Fibroblast of skin of abdomen (primary cell): ENCODE measurements at places on chromosomes 12 and 14.

DNA sequence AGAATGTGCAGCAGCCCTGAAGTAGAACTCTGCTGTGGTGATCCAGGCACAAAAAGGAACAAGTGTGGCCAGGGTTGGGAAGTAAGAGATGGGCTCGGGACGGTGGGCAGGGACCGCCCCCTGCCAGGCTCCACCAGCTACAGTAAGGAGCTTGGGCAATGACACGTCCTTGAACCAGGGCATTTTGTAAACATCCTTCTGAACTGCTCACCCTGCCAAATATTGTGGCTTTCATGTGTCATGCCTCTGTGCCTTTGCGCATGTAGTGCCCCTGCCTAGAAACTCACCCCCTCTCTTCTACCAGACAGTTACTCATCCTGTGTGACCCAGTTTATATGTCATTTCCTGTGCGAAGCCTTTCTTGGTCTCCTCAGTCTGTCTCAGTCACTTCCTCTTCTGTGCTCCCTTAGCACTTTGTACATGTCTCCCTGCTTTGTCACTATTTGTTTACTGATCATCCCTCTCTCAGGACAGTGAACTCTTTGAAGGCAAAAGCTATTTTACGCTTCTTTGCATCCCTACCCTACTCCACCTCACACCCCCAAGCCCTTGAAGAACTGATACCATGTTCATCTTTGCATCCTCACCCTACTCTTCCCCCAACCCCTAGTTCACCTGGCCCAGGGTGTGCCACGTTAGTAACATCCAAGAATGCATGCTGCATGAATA is 108.9 kb upstream of the PLEKHG7 start:
- peak; percentile 94 for DNase-seq

DNA sequence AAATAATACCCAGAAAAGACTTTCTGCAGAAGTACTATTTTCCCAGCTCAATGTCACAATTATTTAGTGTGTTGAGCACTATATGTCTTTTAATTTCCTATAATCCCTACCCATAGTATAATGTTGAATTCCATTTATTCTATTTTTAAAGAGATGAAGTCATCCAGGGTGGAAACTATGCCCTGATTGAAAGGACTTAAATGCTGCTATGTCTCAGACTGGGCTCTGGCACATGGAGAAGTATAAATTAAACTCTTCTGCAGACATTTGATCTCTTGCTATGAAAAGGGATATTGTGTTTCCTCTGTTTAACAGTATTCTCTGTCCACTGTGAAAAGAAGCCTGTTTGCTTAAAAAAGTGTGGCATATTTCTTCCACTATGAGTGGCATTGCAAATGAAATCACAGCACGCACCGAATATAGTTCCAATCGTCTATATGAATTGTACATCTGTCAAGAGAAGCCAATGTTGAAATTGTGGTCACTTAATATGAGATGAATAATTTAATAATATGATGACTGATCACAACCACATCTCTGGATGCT is 192.3 kb downstream of the BCAT1 start:
- DNase-seq = no peak

- peak; percentile 56 for DNase-seq
These were observed 682 bp downstream of the CREBL2 start for GRCh38 chr12:12612358-12612757.

GRCh38 chr12:58443273-58443980 is 476.9 kb downstream of the LRIG3 start:
- DNase-seq = peak; percentile 21

- no peak for DNase-seq
These were observed 21.5 kb upstream of the OAS1 start for GRCh38 chr12:112885236-112885635.

DNA sequence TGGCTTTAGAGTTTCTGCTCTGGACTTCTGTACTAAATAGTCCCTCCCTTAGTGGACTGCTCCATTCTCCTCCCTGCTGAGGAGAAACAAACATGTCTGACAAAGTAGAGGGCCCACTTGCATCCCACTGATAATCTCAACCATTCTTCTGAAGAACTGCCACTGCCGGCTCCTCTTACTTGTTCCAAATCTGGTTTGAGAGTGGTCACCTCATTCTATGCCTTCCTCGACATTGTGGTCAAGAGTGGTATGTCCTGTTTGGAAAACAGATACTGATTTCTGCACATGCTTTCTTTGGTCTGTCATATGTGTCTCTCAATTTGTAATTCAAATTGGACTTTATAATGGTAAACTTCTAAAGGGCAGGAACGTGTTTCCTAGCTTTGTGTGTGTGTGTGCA is 36.3 kb upstream of the PLEKHA5 start:
- no peak for DNase-seq
